Prostate gland (tissue), 2 donors: ENCODE measurements at places on chromosomes 11 and 22.

GRCh38 chr11:9859554-9860305, 195.9 kb downstream of the SWAP70 start:
- DNase-seq: no peak

- DNase-seq: no peak
Observed at GRCh38 chr11:87116185-87116584, 78.5 kb downstream of the TMEM135 start.

DNA sequence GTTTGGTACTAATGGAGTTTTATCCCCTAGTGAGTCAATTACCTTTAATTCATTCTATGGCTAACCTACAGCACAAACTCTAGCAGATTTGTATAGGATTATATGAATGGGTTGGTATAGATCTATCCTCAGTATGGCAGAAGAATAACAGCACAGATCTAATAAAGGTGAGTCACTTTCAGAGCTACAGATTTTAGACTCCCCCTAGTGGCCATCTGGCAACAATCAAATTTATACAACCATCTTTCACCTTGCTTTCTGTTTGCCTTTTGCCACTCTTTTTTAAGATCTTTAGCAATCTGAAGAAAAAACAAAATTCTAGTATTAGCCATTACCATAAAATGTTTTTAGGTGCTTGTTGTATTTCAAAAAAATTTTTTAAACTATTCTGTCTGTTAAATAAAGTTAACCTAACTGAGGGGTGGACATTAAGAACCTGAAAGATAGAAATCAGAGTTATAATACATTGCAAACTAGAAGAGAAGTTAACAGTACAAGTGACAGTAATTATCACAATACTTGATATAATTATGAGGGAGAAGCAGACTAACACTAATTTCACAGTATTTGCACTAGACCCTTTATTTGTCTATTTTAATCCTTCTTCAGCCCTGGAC, 25.8 kb downstream of the DDIAS start:
- DNase-seq: peak; percentile 38

DNA sequence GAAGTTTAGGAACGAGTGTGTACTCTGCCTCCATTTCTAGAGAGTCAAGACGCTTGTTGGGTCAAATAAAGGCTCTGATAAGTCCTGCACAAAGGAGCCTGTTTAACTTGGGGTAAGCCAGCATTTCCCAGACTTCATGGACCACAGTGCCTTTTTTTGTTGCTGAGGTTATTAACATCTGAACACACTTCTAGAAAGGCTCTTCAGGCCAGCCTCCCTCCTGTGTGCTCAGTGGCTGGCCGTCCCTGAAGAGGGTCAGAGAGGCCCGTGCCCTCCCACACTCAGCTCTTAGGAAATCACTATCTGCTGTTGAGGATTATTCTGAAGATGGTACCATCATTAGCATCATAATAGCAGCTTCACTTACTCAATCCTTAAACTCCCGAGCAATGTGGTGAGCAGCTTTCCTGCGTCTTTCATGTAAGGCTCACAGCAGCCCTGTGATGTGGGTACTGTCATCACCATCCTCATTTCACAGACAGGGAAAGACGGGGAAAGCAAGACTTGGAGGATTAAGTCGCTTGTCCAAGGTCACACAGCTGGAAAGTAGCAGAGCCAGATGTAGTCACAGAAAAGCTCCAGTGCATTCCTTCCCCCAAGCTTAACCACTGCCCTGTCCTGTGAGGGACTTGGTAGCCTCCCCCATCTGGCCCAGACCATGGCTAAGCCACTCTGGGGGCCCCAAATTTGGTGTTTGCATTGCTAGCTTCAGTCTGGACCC, 71.3 kb downstream of the TSPAN18 start:
- no peak for DNase-seq

GRCh38 chr11:57614234-57614772, 16.8 kb downstream of the SERPING1 start:
- DNase-seq: no peak

DNA sequence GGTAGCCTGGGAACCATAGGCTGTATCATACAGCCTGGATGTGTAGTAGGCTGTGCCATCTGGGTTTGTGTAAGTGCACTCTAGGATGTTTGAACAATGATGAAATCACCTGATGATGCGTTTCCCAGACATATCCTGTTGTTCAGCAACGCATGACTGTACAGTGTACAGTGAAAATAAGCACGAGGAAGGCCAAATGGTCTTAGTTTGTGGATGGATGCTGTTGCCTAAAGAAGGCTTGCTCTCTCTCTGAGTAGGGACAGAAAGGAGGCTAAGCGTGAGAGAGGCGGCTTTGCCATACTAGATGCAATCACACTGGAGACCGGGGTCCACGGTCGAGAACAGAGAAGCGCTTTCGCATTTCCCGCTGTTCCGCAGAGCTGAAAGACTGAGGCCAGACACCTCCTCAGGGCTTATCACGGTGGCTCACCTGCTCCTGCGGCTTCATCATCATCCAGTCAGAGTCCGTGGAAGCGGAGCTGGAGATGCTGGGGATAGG, 27.6 kb upstream of the APLP2 start:
- no peak for DNase-seq

DNA sequence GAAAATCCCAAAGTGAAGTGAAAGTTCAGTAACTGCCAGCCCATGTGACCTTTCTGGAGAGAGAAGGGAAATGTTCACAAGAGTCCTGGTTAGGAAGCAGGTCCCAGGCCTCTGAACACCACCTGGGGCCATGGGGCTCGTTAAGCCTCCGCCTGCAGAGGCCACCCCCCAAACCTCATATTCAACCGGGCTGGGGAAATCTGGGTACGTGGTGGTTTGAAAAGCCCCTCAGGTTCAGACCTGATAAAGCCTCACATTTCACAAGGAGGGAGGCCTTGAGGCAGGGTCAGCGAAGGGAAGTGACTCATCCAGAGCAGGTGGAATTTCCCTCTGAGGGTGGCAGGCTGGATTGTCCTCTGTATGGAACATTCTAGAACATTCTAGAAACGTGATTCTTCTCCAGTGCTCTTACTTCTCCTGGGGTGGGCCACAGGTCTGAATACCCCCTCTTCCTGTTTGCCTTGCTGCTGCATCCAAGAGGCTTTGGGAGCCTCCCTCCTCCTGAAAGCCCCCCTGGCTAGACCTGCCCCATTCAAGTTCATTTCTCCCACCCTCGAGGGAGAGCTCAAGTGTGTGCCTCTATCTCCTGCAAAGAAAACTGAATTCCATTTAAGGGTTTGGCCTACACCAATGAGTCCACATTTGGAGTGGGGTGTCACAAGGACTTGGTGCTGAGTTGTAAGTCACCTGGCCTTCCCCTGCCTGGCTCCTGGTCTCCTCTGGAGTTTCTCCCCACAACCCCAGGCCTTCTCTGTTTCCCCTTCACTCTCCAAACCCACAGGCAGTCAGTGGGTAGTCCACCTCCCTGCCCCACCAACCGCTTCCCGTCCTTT, 6.3 kb downstream of the FXYD2 start:
- DNase-seq: no peak

- no peak for DNase-seq
Observed at GRCh38 chr22:32920734-32921133, 119.2 kb downstream of the TIMP3 start.

DNA sequence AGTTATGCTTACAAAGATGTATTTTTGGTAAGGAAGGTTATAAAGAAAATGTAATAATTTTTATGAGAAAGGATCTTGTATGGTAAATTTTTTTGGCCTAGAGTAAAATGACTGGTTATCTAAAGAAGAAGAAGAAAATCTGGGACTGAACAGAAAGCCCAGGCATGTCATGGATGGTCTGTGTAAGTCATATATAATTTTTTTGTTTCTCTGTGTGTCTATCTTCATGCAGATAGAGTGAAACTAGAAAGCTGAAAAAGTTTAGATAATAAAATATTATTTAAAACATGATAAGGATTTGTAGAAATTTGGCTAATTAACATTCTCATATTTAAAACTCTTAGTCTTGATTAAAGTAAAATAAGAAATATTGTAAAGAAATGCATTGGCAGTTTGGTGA, 27.6 kb upstream of the MPEG1 start:
- DNase-seq: no peak
